ENCODE measurements at places on chromosomes 3 and 15. TPM values are rescaled to one million over a fixed set of nuclear protein-coding genes. Genes with fewer than 3 reads are reported as not detected.

The SAMMSON gene
- not detected for total RNA-seq

The CLASP2 gene
- 32.6 TPM for total RNA-seq

The CFAP20DC gene
- total RNA-seq = 2.6 TPM

The RHOV gene
- 1.2 TPM for total RNA-seq

The TLNRD1 gene
- 15.6 TPM for total RNA-seq

The CADPS gene
- 6.6 TPM for total RNA-seq

The FOXB1 gene
- not detected for total RNA-seq

The TEX55 gene
- not detected for total RNA-seq
